Fibroblast of villous mesenchyme (primary cell): ENCODE measurements at places on chromosomes 3 and 15. TPM values are rescaled to one million over a fixed set of nuclear protein-coding genes. Genes with fewer than 3 reads are reported as not detected.

Gene WDR49
- total RNA-seq = under 0.01 and 0.32 TPM in 2 replicates

Gene CLDN18
- total RNA-seq = not detected in 2 replicates

Gene PLA2G4B
- 0.97 and 1.3 TPM in 2 replicates for total RNA-seq

Gene CACNA2D3
- 3.2 and 4.3 TPM in 2 replicates for total RNA-seq

Gene SIDT1
- total RNA-seq = not detected in 2 replicates

Gene CACNA2D2
- not detected in 2 replicates for total RNA-seq

Gene CPN2
- not detected in 2 replicates for total RNA-seq
